Activated CD8-positive, alpha-beta T cell treated with anti-CD3 and anti-CD28 coated beads, Interleukin-2, amount 10 ng/mL, durations not matched to agents 7 days and 5 days (primary cell): ENCODE measurements at places on chromosomes 6 and 20.

GRCh38 chr6:135281227-135281626 is 100.1 kb downstream of the MYB start:
- peaks cover 6% of the 10 kb centered on the region for H3K27me3 ChIP-seq
- no peak overlapping the region for H3K27ac ChIP-seq
- DNase-seq: no peak
- H3K4me3 ChIP-seq: no peak overlapping the region
- no peaks in the 10 kb centered on the region for H3K4me1 ChIP-seq

DNA sequence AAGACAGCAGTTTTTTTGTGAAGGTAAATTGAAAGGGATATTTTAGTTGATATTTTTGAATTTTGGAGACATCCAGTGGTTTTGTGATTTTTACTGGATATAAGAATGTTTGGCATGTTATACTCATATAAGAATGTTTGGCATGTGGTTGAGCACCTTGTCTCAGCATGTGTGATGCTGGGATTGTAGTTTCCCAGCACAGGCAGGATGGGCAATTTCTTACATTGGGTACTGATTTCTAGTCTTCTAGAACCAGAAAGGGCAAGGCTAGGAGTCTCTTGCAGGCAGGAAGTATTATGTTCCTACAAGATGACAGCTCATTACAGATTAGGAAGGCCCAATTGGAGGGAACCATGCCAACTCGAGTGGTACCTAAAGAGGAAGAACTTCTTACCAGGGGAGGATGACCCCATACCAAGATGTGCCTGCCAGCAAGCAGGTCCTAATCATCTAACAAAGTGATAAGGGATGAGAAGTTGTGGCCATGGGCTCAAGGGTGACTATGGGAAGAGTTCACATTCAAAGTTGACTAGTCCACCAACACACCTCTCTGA is 377.8 kb downstream of the UTRN start:
- H3K27ac ChIP-seq: no peak overlapping the region
- H3K36me3 ChIP-seq: peaks cover 15% of the 10 kb centered on the region
- H3K27me3 ChIP-seq: no peaks in the 10 kb centered on the region
- DNase-seq: no peak
- peaks cover 42% of the 10 kb centered on the region for H3K4me1 ChIP-seq

DNA sequence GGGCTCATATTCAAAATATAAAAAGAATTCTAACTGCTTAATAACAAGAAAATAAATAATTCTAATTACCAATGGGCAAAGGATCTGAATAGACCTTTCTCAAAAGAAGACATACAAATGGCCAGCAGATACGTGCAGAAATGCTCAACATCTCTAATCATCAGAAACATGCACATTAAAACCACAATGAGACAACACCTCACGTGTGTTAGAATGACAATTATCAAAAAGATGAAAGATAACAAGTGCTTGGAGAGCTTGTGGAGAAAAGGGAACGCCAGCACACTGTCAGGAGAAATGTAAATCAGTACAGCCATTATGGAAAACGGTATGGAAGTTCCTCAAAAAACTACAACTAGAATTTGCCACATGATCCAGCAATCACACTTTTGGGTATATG is 53.6 kb downstream of the MBOAT1 start:
- no peaks in the 10 kb centered on the region for H3K27me3 ChIP-seq
- H3K36me3 ChIP-seq: no peaks in the 10 kb centered on the region
- H3K27ac ChIP-seq: no peak overlapping the region

- no peaks in the 10 kb centered on the region for H3K4me1 ChIP-seq
- peaks cover 44% of the 10 kb centered on the region for H3K36me3 ChIP-seq
- no peak overlapping the region for H3K4me3 ChIP-seq
- DNase-seq: no peak
- no peak overlapping the region for H3K27ac ChIP-seq
Observed at GRCh38 chr6:106648651-106649308, 19.4 kb downstream of the QRSL1 start.

GRCh38 chr6:72811971-72812421 is 190.1 kb downstream of the KCNQ5 start:
- no peak for DNase-seq
- no peak overlapping the region for H3K4me3 ChIP-seq
- H3K36me3 ChIP-seq: no peaks in the 10 kb centered on the region
- H3K27ac ChIP-seq: no peak overlapping the region
- no peaks in the 10 kb centered on the region for H3K4me1 ChIP-seq

DNA sequence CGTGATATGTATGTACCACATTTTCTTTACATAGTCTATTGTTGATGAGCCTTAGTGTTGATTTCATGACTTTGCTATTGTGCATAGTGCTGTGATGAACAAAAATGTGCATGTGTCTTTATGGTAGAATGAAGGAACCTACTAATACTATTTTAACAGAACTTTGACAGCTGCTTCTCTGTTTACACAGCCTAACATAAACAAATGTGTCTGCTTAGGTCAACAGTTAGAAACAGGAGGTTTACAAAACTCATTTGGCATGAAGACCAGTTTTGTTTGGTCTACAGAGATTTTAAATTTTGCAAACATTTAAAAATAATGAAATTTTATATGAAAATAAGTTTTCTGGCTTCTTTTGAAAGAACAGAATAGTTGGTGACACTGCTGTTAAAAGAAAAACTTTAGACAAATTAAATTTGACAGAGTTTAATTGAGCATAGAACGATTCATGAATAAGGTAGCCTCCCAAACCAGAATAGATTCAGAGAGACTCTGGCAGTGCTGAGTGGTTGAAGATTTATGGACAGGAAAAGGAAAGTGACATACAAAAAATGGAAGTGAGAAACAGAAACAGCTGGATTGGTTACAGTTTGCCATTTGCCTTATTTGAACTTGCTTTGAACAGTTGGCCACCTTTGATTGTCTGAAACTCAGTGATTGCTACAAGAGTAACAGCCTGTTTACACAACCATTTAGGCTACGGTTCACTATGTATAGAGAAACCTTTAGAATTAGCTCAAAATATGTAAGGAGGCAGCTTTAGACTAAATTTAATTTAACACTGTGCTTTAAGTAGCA is 715.8 kb upstream of the HS3ST5 start:
- H3K4me1 ChIP-seq: no peaks in the 10 kb centered on the region
- H3K4me3 ChIP-seq: no peak overlapping the region
- H3K27me3 ChIP-seq: no peaks in the 10 kb centered on the region
- DNase-seq: no peak

- H3K4me1 ChIP-seq: no peaks in the 10 kb centered on the region
- no peak overlapping the region for H3K27ac ChIP-seq
- no peak overlapping the region for H3K4me3 ChIP-seq
- no peaks in the 10 kb centered on the region for H3K27me3 ChIP-seq
- no peaks in the 10 kb centered on the region for H3K36me3 ChIP-seq
Observed at GRCh38 chr6:72755752-72756151, 133.9 kb downstream of the KCNQ5 start.

DNA sequence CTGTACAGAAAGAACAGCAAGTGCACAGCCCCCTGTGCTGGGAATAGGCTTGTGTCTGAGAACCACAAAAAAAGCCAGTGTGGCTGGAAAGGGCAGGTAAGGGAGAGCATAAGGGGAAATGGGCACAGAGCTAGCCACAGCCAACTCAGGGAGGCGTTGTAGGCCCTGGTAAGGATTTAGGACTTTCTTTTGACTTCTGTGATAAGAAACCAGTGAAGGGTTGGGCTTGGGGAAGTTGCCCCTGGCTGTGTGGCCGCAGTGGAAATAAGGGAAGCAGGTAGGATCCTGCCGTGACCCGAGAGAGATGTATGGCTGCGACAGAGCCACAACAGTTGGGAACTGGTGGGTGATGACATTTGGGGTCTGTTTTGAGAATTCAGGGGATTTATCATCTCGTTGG is 30.0 kb upstream of the PHACTR2 start:
- H3K27ac ChIP-seq: no peak overlapping the region
- H3K4me3 ChIP-seq: no peak overlapping the region
- DNase-seq: no peak

DNA sequence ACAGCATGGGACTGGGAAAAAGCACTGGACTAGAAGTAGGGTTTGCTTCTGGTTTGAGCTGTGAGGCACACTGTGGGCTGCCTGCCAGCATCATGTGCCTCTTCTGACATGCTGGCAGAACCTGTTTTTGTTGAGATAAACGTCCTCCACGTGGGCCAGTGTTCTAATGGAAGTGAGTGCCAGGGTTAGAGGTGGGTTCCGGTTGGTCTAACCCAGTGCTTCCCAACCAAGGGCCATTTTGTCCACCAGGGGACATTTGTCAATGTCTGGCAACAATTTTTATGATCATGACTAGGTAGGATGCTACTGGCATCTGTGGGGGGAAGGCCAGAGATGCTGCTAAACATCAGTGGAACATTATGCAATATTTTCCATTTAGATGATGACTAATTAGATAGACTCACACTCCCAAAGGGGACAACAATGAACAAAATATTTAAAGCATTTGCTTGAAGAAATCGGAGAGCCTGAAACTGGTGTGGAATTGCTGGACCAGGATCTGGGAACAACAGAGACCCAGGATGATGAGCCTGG is 7.8 kb upstream of the APMAP start:
- H3K4me3 ChIP-seq: no peak overlapping the region
- DNase-seq: no peak
- no peak overlapping the region for H3K27ac ChIP-seq
- peaks cover 7% of the 10 kb centered on the region for H3K36me3 ChIP-seq
- no peaks in the 10 kb centered on the region for H3K4me1 ChIP-seq

DNA sequence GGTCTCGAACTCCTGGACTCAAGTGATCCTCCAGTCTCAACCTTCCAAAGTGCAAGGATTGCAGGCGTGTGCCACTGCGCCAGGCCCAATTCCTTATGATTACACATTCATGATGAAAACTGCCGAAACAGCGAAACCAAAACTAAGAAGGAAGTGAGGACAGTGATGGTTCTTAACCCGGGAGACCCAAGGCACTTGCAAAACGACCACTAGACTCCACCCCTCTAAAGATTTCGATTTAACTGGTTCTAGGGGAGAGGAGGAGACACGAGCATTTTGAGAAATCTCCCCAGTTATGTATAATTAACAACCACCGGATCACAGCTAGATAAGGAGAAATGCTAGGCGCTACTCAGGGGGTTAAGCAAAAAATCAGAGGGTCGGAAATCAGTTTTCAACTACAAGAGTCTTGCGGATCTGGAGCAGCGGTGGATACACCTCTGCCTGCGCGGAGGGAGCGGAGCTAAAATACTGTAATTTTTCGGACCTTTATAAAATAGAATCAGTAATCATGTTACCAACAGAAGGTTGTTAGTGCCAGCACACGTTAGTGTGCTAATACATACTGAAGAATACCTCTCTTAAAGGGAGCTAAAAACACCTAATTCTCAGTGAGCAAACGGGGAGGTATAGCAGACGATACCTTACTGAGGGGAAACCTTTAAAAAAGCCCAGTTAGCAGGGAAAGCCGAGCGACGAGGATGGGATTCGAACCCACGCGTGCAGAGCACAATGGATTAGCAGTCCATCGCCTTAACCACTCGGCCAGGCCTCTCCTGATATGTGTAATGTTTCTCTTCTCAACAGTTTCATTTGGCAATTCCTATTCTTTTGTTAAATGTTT is 60.0 kb upstream of the BTN3A2 start:
- peak overlapping the region; percentile 92 for H3K27ac ChIP-seq
- H3K27me3 ChIP-seq: no peaks in the 10 kb centered on the region
- peak overlapping the region; percentile 83 for H3K4me3 ChIP-seq
- H3K36me3 ChIP-seq: no peaks in the 10 kb centered on the region

DNA sequence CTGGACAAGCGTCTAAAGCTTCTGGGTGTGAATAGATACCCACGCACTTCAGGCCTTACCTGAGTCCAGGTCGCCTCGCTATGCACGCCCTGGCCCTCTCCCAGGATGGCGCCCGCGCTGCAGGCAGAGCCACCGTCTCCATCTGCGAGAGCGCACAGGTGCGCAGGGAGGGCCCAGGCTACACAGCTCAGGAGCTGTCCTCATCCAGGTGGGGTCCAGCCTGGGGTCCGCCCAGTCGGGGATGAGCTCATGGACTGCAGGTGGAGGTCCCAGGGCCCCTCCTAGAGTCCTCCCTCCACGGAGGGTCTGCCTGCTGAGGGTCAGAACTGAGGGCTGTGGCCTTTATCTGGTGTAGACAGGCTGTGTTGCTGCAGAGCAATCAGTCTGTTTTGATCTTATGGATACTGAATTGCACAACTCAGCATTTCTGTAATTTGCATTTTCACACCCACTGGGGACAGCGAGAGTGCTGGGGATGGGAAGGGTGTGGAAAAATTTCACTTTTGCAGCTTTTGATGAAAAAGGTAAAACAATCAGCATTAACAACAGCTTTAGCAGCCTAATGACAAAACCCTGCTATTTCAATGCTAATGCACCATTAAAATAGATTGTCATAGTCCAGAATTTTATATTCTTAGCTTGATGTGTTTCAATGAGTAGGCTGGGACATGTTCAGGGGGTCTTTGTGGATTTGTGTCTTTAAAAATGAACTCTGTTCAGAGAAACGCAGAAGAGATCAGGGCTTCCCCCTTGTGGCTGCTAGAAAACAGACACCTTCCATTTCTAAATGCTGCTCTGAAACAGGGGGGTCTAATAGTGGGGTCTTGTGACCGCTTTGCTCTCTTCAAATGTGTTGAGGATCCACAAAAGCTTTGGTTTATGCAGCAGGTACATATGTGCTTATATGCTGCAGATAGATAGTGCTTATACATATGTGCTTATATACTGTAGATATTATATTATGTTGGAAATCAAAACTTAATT is 77.8 kb upstream of the PHACTR3 start:
- H3K36me3 ChIP-seq: no peaks in the 10 kb centered on the region
- DNase-seq: no peak
- H3K27me3 ChIP-seq: peaks cover 50% of the 10 kb centered on the region
- H3K27ac ChIP-seq: no peak overlapping the region
- no peaks in the 10 kb centered on the region for H3K4me1 ChIP-seq
- H3K4me3 ChIP-seq: no peak overlapping the region

DNA sequence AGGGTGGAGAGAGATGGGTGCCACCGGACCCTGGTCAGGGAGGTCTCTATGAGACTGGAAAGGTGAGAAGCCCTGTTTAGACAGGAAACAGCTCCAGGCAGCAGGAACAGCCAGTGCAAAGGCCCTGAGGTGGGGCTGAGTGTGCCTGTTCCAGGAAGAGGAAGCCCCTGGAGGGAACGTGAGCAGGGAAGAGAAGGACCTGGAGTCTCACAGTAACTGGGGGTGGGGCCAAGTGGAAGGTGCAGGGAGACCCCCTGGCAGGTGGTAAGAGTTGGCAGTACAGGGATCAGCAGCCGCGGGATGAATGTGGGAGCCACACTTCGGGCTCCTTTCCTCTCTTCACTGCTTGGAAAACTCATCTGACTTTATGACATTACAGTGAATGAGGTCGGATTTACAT is 43.8 kb upstream of the CST5 start:
- no peak for DNase-seq
- H3K27ac ChIP-seq: no peak overlapping the region
- no peaks in the 10 kb centered on the region for H3K36me3 ChIP-seq
